ENCODE measurements at places on chromosomes 3 and 15.

DNA sequence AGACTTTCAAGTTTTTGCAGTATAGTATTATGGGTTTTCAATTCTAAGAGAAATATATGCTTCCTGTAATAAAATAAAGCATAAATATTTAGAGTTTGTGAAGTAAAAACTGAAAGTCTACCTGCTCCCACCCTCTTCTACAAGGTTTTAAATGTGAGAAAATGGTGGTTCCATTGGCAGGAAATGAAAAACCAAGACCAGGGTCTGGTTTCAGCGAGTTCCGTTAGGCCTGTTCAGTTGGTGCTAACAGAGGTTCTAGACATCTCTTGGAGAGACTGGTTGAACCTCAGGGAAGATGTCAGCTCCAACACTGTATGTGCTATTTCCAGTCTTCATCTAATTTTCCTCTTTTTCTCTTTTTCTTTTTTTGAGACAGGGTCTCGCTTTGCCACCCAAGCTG, 11.8 kb upstream of the MYO1E start:
- H3K4me3 ChIP-seq, result no peak overlapping the region
- H3K36me3 ChIP-seq, result no peaks in the 10 kb centered on the region
- no peaks in the 10 kb centered on the region for H3K4me1 ChIP-seq
- no peak overlapping the region for H3K27ac ChIP-seq
- H3K27me3 ChIP-seq, result no peaks in the 10 kb centered on the region

- no peak for DNase-seq
- H3K4me3 ChIP-seq, result no peak overlapping the region
- no peaks in the 10 kb centered on the region for H3K27me3 ChIP-seq
Measured at GRCh38 chr3:171879472-171879871, 36.3 kb downstream of the TMEM212 start.

DNA sequence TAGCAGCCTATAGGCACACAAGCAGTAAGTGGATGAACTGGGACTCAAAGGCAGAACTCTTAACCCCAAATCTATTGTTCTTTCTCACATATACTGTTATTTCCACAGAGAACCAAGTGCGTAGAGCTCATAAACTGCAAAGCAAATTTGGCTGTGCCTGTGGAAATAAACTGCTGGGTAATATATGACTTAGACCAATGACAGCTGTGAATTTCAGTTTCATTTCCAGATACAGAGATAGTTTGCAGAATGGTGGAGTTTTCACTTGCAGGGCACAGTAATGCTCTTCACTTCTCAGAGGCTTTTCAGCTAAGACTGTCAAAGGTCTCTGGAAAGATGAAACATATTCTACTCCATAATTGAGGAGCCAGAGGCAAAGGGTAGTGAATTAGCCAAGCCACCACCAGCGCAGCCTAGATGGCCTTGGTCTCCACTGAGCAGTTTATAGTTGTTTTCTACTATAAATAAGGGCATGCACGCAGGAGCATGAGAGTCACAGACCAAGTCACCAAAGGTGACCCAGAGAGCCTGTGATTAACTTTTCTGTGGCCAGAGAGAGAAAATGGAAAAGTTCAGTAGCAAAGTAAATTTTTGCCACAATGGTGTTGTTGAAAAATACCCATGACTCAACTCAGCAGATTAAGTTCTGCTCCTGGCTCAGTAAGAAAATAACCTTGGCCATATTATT, 180.7 kb upstream of the GRM7 start:
- H3K4me1 ChIP-seq, result no peaks in the 10 kb centered on the region
- no peak for DNase-seq
- no peaks in the 10 kb centered on the region for H3K27me3 ChIP-seq
- H3K27ac ChIP-seq, result no peak overlapping the region

DNA sequence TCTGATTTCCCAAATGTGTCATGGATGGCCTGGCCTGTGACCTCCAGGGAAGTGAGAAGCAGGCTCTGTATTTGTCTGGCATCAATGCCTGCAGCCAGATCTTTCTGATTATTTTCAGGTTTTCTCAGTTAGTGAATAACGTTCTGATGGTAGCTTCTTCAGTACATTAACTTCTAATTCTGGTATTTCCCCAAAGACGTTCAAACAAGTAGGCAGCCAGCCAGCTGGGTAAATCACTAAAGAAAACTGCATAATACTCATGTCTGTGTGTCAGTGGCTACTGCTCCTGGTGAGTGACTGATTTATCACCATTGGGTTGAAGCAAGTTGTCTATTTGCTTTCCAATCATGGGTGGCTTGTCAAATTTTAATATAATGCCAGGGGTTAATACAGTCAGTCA, 162.6 kb upstream of the PFN2 start:
- H3K27me3 ChIP-seq, result peaks cover 2% of the 10 kb centered on the region
- DNase-seq, result no peak
- no peak overlapping the region for H3K4me3 ChIP-seq

DNA sequence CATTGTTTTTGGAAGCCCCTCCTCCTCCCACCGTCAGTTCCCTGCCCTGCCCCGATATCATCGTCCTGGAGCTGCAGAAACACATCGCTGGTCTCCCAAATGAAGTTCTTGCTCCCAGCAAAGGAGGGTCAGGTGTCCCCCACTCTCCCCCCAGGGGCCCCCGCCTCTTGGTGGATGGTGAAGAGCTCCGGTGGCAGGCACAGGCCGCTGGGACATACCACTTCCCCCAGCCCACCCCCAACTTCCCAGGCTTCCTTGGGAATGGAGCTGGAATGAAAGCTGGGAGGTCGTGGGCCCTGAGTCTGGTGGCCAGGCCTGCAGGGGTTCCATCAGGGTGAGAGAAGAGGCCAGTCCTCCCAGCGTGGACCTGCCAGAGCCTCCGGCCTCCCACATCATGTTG, 137.7 kb downstream of the CHSY1 start:
- H3K4me3 ChIP-seq, result no peak overlapping the region
- H3K27ac ChIP-seq, result peak overlapping the region; percentile 18
- peaks cover 9% of the 10 kb centered on the region for H3K4me1 ChIP-seq
- H3K27me3 ChIP-seq, result peaks cover 14% of the 10 kb centered on the region
- DNase-seq, result no peak

DNA sequence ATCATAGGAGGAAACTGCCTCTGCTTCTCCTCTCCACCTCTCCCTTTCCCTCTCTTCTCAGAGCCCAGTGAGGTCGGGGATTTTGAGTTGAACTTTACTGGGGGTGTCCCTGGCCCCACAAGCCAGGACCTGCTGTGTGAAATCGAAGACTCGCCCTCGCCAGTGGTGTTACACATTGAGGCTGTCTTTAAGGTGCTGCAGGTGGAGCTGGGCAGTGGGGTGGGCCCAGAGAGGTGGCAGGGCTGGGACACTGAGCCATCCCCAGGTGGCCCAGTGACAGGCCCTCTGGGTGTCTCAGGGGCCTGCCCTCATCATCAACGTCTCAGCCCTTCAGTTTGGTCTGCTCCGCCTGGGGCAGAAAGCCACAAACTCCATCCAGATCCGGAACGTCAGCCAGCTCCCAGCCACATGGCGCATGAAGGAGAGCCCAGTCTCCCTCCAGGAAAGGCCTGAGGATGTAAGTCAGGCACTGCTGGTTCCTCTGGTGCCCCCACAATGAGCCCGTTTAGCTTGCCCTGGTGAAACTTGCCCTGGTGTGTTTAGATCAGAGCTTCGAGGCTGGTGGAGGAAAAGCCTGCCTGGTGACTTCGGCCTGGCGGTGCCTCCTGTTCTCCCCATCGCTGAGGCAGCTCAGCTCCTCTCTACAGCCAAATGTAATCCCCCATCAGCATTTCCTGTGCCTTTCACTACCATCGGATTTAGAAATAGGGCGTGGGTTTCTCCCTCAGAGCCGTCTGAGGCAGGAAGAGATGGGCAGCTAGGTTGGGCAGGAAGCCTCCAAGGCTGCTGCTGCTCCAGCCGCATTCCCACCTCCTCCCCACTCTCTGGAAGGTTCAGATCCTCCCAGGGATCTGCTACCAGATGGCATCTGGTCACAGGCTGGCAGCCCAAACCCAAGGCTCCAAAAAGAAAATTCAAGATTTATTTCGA, 39.2 kb downstream of the ACAA1 start:
- no peak for DNase-seq
- peaks cover 28% of the 10 kb centered on the region for H3K4me1 ChIP-seq
- no peaks in the 10 kb centered on the region for H3K36me3 ChIP-seq
- no peak overlapping the region for H3K4me3 ChIP-seq
- H3K27me3 ChIP-seq, result no peaks in the 10 kb centered on the region

- H3K27me3 ChIP-seq, result peaks cover 4% of the 10 kb centered on the region
- H3K4me3 ChIP-seq, result peak overlapping the region; percentile 94
- peak; percentile 14 for DNase-seq
- H3K27ac ChIP-seq, result peak overlapping the region; percentile 52
- peaks cover 3% of the 10 kb centered on the region for H3K4me1 ChIP-seq
Measured at GRCh38 chr3:80770106-80771074, 991.1 kb downstream of the GBE1 start.
